Cerebellum (tissue), 4 donors: ENCODE measurements at places on chromosomes 5 and 9. TPM values are rescaled to one million over a fixed set of nuclear protein-coding genes. Genes with fewer than 3 reads are reported as not detected.

DNA sequence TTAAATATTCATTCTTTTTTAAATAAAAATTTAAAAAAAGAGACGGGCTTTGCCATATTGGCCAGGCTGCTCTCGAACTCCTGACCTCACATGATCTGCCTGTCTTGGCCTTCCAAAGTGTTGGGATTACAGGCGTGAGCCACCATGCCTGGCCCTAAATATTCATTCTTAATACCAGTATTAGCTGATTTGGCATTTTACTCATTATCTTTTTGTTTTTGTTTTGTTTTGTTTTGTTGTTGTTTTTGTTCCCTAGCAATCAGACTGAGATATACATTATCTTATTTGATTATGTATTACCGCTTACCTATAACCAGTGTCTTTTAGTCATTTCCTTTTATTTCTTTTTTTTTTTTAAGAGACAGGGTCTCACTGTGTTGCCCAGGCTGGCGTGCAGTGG lies 37.9 kb downstream of the RNF44 start:
- DNase-seq = no peak

- DNase-seq = no peak
These were observed 901 bp downstream of the ACTL7B start for GRCh38 chr9:108854641-108855528.

DNA sequence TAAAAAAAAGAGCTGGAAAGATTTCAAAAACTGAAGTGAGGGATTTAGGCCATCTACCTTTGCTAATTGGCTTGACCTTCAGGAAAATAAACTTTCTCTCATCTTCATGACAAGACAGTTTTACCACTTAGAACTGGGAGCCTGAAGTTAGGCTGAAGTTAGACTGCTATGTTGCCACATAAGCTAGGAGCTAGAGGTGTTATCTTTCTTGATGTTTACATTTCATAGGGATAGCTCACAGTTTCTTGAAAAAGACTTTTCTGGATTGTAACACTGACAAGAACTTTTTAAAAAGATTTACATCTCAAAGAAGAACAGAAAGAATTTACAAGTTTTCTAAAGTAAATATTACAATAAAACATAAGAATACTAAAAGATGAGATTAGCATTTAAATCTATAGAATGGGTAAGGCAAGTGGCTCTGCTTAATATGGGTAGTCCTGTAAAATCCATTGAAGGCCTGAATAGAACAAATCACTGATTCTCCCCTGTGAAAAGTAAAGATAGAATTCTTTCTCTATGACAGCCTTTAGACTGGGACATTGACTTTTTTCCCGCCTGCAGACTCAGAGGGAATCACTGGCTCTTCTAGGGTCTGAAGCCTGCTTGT lies 1665.4 kb upstream of the CDH9 start:
- no peak for DNase-seq

GRCh38 chr9:82894961-82895821 lies 167.8 kb downstream of the RASEF start:
- DNase-seq = no peak

Gene F12
- total RNA-seq = 3.3 TPM

Gene FBP2
- total RNA-seq = not detected

Gene ADAMTS19
- total RNA-seq = 6.2 TPM

Gene NAIP
- total RNA-seq = 90.8 TPM
